ENCODE measurements at places on chromosomes 11 and 22.

GRCh38 chr11:69634590-69634989, 6.4 kb upstream of the CCND1 start:
- DNase-seq = no peak

DNA sequence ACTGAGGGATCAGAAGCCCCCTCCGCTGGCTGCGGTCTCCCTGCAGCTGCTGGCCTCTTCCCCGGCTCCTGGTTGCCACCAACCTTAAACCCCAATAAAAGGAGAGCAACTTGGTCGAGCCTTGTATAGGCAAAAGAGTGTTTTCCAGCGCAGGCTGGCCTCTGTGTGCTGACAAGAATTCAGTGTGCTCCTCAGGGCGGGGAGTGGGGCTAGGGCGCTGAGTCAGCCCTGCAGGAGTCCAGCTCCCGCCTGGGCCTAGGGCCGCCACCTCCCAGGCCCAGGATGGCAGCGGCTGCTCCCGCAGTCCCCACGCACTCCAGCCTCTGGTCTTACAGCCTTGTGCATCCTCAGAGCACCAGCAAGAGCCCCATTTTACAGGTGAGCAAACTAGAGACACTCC, at the start of gene SHISAL1:
SHISAL1 (minus strand) TSS at position 186 of the 400 bp plus-strand sequence. CDS start 12,006 bp downstream, outside the sequence.
- DNase-seq = no peak

DNA sequence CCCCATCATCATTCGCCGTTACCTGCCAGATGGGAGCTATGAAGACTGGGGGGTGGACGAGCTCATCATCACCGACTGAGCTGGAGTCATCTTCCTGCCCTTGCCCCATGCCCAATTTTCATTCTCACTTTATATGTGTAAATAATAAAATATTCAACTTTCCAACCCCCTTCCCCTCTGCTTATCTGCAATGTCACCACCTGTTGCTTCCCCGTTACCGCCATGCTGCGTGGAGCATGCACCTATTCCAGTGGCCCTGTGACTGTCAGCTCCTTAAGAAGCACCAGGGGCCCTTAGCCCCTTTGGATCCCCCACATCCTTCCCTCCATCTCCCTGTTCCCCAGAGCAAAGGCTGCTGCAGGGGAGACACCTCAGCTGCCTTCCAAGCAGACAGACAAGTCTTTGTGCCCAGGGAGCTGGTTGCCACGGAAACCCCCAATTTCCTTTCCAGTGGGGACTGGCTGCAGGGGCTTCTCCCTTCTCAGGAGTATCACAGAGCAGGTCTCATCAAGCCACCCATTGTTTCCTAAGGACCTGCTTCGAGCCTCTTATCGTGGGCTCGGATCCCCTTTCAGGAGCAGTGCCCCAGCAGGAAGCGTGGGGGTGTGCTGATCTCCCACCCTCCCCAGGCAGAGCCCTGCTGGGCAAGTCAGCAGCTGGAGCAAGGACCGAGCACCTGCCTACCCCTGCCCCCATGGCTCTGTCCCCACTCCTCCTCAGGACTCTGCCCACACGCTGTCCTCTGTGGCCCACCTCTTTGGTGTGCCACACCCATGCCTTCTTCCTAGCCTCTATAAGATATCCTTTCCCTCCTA, 14.3 kb downstream of the POLR2F start:
- no peak for DNase-seq

GRCh38 chr22:38835888-38836301, 7.9 kb downstream of the NPTXR start:
- DNase-seq = no peak

- no peak for DNase-seq
These were observed at the start of gene CD248 for GRCh38 chr11:66316849-66317251. TSS of gene CD248 (minus strand) at chr11:66317044. CDS start at chr11:66317027, 17 bp downstream.

DNA sequence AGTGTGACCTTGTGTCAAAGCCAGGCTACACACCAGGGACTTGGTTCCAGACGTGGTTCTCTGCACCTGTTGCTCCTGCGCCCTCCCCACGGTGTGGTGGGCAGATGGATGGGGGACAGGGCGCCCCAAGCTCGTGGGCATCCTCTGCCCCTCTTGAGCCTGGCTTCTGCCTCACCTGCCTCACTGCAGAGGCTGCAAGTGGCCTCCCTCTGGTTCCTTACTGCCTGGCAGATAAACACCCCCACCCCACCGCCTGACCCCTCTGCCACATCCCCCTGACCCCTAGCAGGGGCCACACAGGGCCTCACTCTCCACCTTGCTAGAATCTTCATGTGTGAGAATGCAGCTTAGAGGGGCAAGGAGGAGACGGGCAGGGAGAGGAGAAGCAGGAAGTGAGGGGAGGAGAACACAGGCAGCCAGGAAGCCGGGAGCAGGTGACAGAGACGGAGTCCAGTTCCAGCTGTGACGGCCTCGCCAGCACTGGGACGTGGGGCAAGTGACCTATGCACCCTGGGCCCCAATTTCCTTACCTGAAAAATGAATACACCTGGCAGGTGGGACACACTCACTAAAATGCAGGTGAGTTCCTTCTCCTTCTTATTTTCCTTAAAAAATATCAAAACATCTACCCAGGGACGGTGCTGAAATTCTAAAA, 178.3 kb downstream of the EFCAB6 start:
- no peak for DNase-seq

- no peak for DNase-seq
These were observed 6.3 kb downstream of the SHANK3 start for GRCh38 chr22:50678651-50679521.

GRCh38 chr11:93972790-93973189, 48.4 kb upstream of the HEPHL1 start:
- DNase-seq = no peak

DNA sequence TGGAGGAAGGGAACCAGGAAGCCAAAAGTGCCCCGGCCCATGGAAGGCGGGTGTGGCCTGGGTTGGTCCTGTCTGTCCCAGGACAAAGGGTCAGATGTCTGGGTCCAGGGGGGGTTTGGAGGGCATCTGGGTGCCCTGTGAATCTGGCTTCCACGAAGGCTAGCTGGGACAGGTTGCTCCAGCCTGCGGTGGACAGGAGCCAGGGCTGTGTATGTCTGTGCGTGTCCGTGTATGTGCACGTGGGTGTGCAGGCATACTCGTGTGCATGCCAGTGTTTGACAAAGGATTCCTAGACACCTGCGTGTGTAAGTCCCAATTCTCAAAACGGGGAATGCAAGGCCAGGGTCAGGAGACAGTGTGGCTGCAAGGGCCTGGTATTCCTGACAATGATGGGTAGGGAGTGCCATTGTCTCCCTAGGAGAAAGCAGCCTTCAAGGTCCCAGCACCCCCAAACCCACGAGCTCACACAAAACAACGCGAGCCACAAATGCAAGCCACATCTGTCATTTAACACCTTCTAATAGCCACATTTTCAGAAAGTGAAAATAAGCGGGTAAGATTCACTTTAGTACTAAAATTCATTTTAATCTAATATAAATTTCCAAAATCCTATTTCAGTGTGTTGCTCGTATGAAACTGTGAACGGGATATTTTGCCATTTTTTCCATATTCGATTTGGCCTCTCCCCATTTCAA, 78.4 kb upstream of the WNT7B start:
- DNase-seq = no peak

- DNase-seq = no peak
These were observed 148.2 kb upstream of the SNX19 start for GRCh38 chr11:131064373-131064991.

- DNase-seq = no peak
These were observed 275.8 kb upstream of the SESN3 start for GRCh38 chr11:95506777-95507176.

- no peak for DNase-seq
These were observed 653 bp downstream of the PCSK7 start for GRCh38 chr11:117230999-117231841.

- DNase-seq = no peak
These were observed 125.5 kb upstream of the PARVA start for GRCh38 chr11:12251666-12252560.

DNA sequence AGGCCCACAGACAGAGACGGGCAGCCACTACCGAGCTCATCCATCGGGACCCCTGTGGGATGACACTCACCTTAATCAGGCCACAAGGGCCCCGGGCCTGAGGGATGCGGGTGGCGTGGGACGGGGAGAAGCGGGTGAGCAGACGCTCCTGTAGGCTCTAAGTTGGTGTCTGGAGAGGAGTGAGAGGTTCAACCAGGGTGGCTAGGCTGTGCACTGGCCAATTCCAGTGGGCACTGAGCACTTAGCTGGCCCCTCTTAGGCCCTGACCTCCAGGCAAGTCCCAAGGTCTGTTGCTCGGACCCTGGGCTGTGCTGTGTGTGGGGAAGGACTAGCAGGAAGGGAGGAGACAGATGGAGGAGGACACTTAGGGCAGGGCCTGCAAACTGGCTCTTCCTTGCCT, 139.3 kb downstream of the ST3GAL4 start:
- no peak for DNase-seq

DNA sequence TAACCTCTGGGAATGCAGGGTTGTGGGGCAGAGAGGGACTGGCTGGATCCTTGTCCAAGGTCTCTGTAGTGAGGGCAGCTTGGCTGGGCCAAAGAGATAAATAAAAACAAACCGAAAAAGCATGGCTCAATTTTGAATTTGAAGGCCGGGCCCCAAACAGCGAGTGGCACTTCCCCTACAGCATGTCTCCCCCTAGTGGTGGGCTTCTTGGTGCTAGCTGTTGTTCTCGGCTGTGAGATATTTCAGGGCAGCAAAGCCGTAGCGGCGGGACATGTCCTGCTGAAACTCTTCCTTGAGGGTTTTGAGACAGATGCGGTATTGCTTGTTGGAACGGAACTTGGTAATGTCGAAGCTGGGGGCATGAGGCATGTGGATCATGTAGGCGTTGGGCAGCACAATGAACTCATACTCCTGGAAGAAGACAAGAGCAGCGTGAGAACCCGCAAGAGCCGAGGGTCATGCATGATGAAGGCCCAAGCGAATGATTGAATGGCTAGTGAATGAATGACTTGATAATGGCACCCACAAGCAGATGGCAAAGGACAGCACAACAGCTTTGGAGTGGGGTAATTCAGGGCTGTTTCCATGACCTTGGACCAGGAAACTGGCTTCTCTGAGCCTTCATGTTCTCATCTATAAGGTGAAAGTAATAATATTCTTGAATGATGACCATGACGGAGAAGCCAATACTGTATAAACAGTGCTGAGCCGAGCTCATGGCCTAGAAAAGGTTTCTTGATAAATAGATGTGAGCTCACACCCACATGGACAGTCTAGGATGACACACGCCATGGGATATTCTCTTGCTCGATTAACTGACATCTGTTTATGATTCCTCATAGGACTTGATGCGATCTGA, 216.3 kb upstream of the SYN3 start:
- DNase-seq = no peak

DNA sequence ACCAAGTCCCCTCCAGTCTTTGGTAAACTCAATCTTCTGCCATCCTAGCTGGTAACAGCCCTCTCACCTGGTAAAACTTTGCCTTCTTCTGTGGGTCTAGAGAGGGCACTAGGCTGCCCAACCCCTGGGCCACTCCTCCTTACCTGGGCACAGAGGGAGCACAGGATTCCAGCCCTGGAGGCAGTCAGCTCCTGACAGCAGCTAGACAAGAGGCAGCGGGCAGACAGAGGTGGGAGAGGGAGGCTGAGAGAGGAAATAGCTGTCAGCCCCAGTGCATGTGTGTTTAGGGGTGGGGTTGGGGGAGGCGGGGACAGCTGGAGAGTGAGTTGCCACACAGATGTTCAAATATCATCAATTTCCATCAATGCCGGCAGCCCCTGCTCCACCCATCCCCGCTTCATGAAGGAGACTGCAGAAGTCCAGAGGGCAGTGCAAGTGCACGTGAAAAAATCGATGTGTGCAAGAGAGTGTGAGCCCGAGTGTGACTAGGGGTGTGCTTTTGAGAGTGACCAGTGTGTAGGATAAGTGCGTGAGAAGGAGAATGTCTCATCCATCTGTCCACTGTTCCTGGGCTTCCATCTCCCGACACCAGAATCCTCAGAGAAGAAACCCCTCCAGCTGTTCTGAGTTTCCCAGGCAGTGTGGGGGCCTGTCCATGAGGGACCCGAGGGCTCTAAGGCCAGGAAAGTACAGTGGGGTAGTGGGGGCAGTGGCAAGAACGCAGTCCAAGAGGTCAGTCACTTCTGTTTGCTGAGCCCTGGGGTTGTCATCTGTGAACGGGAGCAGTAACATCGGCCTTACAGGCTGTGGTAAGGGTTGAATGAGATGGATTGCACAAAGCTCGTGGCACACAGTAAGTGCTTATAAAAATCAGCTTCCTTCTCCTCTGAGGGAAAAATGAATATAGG, at the start of gene PTGDR2:
PTGDR2 (minus strand) TSS at position 225 of the 908 bp plus-strand sequence. CDS start 2,228 bp downstream, outside the sequence.
- no peak for DNase-seq

GRCh38 chr11:90594658-90595057, 371.8 kb upstream of the CHORDC1 start:
- DNase-seq = no peak

DNA sequence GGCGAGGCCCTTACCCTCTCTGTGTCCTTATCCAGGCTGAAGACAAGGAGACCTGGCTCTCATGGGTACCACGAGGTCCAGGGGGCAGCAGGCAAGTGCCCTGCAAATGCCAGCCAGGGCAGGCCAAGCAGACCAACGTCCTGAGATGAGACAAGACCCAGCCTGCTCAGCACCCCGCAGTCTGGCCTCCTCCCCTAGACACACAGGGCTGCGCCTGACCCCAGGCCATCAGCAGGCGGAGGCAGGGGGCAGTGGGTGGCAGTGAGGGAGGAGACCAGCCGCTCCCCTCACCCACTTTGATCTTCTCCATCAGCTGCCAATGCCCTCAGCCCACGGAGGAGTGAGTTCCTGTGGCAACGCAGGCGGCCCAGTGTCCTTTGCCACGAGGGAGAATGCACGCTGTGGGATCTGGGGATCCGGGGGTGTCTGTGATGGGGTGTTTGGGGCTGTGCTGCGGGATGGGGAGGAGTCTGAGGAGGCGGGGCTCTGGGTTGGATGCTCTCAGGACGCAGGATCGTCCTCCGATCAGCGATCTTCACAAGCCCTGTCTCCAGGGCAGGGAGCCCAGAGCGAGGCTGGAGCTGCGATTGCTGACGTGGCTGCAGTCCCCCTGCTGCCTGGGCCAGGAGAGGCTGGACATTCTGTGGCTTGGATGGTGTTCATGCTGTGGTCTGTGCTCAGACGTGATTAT, 30.5 kb upstream of the PPARA start:
- DNase-seq = no peak

GRCh38 chr22:49543876-49544275, 283.8 kb downstream of the BRD1 start:
- no peak for DNase-seq

GRCh38 chr11:121630041-121630440, 177.3 kb upstream of the SORL1-AS1 start:
- DNase-seq = peak; percentile 51

DNA sequence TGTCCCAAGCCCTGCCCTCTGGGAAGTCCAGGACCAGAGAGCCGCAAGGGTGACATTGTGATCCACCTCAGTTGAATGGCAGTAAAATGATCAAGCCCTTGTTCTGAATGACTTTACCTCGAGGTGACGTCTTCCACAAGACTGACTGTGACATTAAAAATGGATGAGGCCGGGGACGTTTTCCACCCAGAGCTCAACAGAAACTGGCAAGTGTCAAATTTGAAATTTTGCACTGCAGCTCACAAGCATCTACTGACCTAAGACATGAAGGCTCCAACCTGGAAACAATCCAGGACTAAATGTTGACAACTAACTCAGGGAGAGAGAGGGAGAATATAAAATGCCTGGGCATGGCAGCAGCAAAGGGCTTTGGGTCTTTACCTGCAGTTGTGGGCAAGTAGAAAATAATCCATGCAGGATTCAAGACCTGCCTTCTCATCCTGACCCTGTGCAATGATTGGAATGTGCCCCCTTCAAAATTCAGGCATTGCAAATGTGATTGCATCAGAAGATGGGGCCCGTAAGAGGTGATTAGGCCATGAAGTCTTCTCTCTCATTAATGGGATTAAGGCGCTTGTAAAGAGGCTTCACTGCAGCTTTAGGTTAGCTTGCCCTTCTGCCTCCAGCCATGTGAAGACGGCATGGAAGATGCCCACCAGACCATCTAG, 33.6 kb upstream of the CLMP start:
- DNase-seq = no peak
